ENCODE measurements at places on chromosomes 4 and X.

GRCh38 chrX:24702362-24703184 is 8.9 kb downstream of the POLA1 start:
- DNase-seq, result no peak

GRCh38 chrX:13933851-13934250 is 95.8 kb downstream of the GEMIN8 start:
- DNase-seq, result no peak

DNA sequence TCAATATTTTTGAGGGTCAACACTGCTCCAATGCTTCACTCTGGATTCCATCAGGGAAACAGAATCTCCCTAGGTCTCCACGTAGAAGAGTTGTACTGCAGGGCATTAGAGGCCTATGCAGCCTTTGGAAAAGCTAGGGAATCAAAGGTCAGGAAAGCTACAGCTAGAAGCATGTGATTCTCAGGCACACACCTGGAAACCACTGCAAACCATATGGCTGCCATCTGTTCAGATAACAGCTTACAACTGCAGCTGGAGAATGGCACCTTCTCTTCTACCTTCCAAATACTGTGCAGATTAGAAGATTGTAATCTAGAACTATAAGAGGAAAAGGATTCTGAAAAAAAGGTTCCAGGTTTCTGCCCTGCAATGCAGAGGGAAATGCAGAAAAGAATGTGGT is 60.6 kb downstream of the BTC start:
- DNase-seq, result no peak

- DNase-seq, result no peak
Observed at GRCh38 chr4:99383399-99383798, 30.9 kb upstream of the ADH1C start.

DNA sequence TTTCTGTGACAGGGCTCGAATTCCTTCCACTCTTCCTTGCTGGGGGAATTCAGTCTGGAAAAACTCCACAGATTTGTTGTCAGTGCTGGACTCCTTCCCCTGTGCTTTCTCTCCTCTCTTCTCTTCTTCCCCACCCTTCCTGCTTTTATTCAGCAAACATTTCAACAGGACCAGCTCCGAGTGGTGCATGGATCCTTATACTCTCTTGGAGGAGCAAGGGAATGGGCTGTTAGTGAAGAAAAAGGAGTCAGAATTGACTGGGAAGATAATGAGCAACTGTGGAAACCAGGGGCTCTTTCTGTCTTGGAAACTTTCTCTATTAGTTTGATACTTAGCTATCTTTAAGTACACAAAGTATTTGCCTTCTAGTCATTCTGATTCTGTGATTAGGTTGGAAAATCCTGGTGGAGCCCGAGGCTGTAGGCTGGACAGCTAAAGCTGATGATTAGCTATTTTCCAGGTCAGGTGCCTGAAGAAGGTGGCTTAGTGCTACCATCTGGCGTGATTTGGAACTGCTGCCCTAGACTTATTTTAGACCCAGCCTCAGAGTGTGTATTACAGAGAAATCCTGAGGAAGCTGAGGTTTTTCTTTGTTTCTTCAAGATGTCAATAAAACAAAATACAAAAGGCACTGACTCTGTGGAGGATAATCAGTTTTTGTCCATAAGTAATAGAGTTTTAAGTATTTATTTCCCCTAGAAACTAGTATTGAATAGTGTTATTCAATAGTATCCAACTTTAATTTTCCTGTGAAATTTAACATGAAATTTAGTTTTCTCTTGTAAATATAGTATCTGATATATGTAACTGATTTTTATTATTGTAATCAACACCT is 38.4 kb downstream of the NAP1L5 start:
- no peak for DNase-seq

DNA sequence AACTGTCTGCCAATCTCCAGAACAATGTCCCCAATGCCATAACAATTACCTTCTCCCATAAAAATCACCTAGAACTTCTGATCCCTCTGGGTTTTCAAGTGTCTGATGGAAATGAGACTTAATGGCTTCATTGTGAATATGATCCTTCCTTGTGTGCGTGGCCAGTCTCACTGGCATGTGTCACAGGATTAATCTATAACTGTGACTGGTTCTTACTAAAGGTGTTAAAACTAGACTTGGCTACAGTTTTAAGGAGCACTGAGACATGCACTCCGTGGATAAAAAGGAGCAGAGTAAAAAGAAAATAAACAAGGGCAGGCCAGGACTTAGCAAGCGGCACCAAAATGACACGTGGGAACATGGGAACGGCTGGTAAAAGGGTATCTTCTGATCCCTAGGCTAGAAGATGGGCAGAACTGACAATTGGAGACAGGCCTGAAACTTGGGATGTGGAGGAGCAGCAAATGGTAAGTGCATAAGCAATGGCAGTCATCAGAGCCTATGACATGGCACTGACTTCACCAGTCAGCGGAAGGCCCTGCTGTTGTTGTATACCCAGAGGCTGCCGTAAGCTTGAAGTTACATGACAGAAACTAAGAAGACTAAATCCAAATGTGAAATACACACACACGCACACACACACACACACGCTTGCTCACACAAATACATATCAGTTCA is 256.6 kb upstream of the NOCT start:
- no peak for DNase-seq

GRCh38 chr4:185903205-185903604 is 91.2 kb upstream of the SORBS2 start:
- DNase-seq, result no peak

DNA sequence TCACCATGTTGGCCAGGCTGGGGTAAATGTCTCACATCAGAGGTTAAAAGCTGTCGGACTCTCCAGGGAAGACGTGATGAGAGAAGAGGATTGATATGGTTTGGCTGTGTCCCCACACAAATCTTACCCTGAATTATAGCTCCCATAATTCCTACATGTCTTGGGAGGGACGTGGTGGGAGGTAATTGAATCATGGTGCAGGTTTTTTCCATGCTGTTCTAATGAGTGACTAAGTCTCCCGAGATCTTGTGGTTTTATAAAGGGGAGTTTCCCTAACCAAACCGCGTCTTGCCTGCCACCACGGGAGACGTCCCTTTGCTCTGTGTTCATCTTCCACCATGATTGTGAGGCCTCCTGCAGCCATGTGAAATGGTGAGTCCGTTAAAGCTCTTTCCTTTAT is 64.4 kb downstream of the ASMT start:
- DNase-seq, result no peak

GRCh38 chr4:159248384-159249178 is 145.7 kb downstream of the RAPGEF2 start:
- DNase-seq, result no peak

- DNase-seq, result no peak
Observed at GRCh38 chrX:53347948-53348347, 66.6 kb upstream of the IQSEC2 start.

All from stimulated activated CD8-positive, alpha-beta memory T cell treated with anti-CD3 and anti-CD28 coated beads, Interleukin-7, amount 100 ng/mL, for 24 hours (primary cell).